Cerebellar nuclear complex (tissue), 1 donor: ENCODE measurements at places on chromosomes 6 and 20.

- no peak for DNase-seq
Observed at GRCh38 chr20:56806952-56807517, 177.9 kb downstream of the TFAP2C start.

DNA sequence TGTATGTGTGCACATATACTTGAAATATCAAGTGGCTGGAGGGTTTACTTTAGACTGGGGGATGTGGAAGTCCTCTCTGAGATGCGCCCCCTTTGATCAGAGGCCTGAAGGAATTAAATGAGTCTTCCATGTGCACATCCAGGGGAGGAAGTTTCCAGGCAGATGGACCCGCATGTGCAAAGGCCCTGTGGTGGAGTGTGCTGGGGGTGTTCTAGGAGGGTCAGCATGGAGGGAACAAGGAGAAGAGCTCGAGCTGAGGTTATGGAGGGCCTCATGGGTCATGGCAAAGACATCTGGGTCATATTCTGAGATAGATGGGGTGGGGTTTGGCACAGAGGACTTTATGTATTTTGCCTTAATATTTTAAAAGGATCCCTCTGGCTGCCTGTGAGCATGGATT is 17.7 kb upstream of the SULF2 start:
- no peak for DNase-seq

GRCh38 chr20:13231031-13231752 is 10.1 kb downstream of the ISM1 start:
- no peak for DNase-seq

- no peak for DNase-seq
Observed at GRCh38 chr6:5093231-5094015, 8.3 kb downstream of the PPP1R3G start.

DNA sequence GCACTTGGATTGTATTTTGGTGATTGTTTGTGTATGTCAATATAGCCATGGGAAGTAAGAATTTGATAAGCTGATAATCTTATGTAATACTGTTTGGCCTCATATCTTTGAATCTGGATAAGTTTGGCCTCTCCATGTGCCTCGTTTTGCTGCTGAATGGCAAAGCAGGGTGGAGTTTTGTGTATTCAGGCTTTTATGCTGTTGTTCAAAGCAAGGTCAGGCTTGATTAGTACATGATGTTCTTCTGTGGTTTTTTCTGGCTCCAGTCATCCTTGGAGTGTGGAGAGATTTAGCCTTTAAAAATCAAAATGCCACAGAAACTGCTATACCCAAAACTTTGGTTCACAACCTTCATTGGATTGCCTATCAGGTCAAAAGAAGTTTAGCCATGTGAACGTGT is 728.9 kb upstream of the GJE1 start:
- DNase-seq = no peak

DNA sequence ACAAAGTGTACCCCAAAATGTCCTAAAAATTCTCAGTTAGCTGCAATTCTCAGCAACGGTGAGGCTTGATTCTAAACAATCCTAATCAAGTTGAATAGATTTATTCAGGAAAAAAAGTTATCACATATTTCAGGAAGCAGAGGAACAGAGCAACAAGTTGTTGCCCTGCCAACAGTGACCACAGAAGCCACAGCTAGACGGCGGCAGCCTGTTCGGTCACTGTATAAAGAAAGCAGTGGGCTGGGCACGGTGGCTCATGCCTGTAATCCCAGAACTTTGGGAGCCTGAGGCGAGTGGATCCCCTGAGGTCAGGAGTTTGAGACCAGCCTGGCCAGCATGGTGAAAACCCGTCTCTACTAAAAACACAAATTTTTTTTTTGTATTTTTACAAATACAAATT is 171.2 kb upstream of the BMP5 start:
- no peak for DNase-seq
